ENCODE measurements at places on chromosomes 6 and 20.

DNA sequence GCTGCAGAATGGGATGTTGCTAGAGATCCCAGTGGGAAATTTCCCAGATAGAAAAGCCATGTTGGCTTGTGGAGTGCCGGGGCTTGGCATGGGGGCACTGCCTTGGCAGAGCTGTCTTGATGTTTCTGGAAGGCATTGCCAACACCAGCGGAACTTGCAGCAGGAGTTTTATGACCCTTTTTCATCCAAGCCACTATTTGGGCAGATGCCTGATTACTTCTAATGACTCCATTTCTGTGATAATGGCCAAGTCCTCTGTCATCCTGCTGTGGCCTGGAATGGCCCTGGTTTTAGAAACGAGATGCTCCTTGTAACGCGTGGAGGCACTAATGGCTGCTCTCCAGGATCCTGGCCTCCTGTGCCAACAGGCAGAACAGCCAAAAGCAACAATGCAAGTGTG lies 229.0 kb downstream of the ZNF217 start:
- DNase-seq = no peak

DNA sequence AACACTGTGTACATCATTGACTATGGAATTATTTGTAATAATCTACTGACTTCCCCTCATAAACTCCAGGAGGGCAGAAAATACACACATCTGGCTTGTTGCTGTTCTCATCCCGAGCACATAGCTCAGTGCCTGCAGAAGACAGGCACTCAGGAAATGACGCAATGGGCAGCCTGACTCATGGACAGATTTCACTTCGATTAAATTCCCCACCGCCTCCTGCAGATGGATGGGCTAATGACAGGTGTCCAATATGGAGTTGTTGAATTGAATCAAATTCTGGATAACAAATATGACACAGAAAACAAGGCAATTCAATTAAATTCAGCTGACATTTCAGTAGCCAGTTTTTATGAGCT lies 9.1 kb downstream of the ANKRD60 start:
- no peak for DNase-seq

DNA sequence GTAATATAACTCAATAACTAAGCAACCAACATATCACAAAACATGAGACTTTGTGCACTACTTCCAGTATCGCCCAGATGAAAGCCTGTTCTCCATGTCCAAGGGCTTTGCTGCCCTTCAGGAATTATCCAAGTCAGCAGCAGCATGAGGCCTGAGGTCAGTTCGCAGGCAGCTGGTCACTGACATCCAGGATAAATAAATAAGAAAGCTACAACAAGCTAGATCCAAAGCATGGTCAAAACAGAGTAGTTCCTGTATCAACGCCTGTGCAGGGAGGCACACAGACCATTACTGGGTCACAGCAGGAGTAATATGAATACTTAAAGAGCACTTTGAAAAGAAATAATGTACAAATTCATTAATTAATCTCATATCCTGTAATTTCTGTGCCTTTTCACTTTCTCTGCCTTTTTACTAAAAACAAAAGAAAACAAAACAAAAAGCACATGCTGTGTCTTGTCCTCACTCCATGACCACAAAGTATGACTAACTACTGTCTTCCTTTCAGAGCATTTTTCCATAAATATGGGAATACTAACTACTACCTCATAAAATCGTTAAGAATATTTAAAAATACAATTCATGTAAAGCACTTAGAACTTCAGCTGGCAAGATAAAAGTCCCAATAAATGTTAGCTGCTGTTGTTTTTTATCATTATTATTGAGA lies 374.9 kb upstream of the IRAK1BP1 start:
- no peak for DNase-seq

GRCh38 chr6:33163540-33163939 lies 28.7 kb downstream of the COL11A2 start:
- DNase-seq = no peak

DNA sequence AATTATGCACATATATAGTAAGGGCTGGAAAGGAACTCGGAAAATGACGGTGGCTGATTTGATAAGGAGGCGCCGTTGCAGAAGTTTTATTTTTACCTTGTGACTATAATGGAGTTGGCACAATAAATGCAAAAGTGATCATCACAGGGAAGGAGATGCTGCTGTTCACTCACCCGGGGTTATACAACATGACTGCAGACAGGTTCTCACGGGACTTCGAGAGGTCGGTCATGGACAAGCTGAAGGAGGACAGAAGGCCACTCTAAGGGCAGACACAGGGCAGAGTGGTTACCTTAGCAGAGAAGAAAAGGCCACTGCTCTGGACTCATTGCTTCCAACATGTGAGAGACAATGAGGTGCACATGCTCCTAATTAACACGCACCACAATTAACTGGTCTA lies 168.6 kb downstream of the KIF16B start:
- DNase-seq = no peak
